NK-92 treated with Interleukin-12 subunit alpha and Interleukin-12 subunit beta, amount 100 ng/mL, for 24 hours (cell line): ENCODE measurements at places on chromosomes 1 and 21.
A peak's percentile ranks its signal among the peaks of the same experiment; 100 is the strongest.

DNA sequence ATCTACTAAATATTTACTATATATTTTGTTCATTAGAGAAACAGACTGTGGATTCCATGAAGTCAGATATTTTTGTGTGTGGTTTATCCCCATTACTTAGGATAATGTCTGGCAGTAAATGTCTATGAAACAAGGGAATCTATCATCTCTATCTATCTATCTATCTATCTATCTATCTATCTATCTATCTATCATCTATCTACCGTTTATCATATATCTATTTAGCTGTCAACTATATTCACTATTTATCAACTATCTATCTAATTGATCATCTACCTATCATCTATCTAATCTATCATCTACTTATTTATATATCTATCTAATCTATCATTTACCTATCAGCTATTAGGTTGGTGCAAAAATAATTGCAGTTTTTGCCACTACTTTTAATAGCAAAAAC, 255.7 kb downstream of the GRIK1 start:
- no peak for DNase-seq

GRCh38 chr1:227317523-227318015, 723 bp downstream of the CDC42BPA start:
- no peak for DNase-seq

DNA sequence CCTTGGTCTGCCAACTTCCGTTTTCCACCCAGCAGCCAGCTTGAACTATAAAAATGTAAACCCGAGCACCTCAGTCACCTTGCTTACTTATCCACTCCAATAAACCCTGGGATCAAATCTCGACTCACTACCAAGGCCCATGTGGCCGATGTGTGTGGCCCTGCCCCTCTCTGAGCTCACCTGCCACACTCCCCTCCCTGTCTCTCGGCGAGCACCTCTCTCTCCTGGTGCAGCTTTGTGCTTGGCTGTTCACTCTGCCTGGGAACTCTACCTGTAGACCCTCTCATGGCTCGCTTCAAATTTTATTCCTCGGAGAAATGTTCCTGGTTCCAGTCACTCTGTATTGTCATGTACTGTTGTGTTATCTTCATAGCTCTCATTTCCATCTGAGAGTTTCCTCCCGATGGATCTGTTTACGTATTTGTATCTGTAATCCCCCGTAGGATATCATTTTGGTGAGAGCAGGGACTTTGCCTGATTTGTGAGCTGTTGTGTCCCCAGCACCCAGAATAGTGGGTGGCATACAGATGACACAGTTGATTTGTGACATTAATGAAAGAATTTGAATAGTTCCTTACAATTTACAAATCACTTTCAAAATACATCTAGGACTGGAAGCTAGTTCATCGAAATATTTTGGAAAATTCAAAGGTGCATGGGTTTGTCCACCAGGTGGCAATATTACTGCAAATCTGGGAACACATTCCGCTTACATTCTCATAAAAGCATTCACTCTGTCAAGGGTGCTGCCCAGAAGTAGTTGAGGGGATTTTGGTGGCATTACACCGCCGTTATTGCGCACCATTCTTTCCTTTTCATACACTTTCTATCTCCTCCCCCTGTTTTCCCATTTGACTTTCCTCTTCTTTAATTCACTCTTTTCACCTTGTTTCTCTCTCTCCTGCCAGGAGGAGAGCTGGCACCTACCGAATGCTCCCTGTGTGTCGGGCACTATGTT, 95.3 kb downstream of the ABCA4 start:
- DNase-seq: no peak

DNA sequence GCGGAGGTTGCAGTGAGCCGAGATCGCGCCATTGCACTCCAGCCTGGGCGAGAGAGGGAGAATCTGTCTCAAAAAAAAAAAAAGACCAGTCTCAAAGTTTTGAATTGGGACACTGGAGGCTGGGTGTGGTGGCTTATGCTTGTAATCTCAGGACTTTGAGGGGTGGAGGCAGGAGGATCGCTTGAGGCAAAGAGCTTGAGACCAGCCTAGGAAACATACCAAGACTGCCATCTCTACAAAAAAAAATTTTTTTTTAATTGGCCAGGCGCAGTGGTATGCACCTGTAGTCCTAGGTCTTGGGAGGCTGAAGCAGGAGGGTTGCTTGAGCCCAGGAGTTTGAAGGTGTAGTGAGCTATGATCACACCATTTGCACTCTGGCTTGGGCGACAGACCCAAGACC, 3.9 kb downstream of the ZBTB8B start:
- DNase-seq: no peak

GRCh38 chr1:190170321-190170720, 307.3 kb downstream of the BRINP3 start:
- DNase-seq: no peak

GRCh38 chr21:27586326-27586725, 619.4 kb upstream of the ADAMTS5 start:
- no peak for DNase-seq

- no peak for DNase-seq
These were observed 26.7 kb downstream of the PGBD5 start for GRCh38 chr1:230399321-230400006.

DNA sequence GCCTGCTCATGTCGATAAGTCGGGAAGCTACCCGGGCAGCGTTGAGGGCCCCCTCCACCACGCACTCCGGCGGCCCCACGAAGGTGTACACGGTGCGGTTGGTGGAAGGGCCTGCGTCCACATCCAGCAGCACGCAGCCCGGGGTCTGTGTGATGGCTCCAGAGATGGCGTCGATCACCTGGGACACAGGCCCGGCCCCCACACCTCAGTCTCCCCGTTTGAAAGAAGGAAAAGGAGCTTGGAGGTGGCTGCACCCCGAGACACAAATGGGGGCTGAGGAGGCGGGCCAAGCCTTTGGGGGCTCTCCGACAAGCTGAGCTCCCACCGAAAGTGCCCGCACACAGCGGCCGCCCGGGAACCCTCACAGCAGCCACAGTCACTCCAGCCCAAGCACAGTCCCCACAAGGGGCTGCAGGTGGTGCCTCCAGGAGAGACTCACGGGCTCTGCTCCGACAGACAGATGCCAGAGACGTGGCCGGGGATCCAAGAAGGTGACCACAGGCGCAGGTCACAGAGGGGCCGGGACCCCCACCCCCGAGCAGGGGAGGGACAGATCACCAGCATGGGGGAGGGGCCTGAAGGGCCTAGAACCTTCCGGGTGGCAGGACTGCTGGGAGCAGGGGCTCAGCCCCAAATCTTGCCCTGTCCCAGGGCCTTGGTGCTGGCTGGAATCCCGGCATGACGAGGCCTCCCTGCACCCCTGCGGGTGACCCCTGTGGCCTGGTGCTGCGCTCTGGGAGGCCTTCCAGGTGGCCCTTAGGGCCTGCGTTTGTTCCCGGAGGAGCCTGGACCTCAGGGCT, 1.0 kb downstream of the FTCD start:
- DNase-seq: no peak

DNA sequence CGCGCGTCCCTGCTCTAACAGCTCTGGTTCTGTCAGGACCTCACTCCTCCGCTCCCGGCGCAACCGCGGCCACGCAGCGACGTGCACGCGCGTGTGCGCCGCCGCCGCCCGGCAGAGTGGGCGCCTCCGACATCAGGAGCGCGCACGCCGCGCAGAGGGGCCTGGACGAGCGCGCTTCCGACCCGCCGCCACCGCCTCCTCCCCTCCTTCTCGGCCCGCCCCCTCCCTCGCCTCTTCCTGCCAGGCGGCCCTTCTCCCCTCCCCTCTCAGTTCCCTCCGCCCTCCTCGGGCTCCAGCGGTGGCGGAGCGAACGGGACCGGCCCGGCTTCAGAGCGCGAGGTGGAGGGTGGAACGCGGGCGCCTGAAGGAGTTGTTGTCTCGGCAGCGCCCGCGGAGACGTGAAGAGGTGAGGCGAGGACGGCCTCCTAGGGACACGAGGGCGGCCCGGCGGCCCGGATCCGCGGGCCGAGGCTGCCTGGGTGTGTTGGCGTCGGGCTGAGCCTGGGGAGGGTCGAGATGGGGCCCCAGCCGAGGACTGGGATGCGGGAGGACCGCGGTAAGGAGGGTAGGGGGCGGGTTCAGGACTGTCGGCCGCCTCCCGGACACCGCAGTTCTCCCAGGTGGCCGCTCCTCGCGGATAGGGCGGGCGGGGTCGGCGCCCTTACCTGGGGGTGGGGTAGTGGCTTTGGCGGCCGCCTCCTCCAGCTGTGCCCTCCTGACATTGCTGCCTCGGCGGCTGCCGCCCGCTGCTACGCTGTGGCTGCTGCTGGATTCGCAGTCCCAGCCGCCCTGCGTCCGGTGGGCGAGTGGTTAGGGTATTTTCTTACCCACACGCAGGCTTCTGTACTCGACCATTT, at the start of gene RABGAP1L:
Gene RABGAP1L, plus strand, starts transcription at position 269 of the 857 bp plus-strand sequence.
- DNase-seq: peak; percentile 89

- no peak for DNase-seq
These were observed 15.2 kb downstream of the SCYL3 start for GRCh38 chr1:169878498-169878897.

DNA sequence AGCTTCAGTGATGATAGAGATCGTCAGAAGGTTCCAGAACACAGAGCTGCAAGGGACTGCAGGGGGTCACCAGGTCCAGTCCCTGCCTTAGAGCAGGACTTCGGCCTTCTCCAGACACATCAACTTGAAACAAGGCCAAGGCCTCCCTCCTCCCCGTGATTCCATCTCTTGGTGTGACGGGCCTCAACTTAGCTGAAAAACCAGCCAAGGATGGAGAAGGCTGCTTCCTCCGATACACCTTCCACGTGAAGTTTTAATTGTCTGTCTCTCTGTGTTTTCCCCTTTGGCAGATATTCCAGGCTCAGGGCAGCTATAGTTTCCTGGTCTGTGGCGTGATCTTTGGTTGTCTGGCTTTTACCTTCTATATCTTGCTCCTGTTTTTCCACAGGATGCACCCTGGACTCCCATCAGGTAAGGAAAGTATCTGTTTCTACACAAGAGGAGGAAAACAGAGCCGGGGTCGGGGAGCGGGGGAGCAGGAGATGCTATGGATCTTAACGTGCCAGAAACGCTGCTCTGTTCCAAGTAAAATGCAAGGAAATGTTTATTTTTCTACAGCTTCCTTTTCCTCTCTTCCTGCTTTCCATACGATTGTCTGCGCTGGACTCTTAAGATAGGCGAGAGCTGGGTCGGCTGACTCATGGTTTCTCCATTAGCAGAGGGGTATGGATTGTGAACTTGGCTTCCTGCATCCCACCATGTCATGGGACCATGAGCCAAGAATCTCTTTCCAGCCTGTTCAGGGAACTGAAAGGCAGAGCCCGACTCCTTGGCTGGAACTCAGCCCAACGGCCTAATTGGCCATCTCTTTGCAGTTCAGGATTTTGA, 32.8 kb downstream of the ELK4 start:
- DNase-seq: no peak

DNA sequence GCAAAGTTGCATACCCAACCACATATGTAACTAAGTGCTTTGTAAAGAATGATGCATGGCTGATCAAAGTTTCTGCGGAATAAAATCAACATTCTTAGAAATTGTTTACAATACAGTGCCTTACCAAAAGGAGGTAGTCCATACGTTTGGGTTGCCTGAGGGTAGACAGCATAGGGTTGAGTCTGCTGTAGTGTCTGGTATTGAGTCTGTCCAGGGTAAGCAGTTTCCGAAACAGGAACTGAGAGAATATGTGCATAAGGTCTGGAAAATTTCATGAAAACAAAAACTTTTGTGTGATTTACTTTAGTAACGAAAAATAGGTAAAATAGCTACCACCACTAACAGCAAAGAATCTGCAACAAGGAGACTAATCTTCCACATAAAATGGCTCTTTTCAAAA, 53.0 kb downstream of the EYA3 start:
- DNase-seq: no peak

- DNase-seq: no peak
These were observed 126.5 kb upstream of the TNFSF4 start for GRCh38 chr1:173333581-173333980.

DNA sequence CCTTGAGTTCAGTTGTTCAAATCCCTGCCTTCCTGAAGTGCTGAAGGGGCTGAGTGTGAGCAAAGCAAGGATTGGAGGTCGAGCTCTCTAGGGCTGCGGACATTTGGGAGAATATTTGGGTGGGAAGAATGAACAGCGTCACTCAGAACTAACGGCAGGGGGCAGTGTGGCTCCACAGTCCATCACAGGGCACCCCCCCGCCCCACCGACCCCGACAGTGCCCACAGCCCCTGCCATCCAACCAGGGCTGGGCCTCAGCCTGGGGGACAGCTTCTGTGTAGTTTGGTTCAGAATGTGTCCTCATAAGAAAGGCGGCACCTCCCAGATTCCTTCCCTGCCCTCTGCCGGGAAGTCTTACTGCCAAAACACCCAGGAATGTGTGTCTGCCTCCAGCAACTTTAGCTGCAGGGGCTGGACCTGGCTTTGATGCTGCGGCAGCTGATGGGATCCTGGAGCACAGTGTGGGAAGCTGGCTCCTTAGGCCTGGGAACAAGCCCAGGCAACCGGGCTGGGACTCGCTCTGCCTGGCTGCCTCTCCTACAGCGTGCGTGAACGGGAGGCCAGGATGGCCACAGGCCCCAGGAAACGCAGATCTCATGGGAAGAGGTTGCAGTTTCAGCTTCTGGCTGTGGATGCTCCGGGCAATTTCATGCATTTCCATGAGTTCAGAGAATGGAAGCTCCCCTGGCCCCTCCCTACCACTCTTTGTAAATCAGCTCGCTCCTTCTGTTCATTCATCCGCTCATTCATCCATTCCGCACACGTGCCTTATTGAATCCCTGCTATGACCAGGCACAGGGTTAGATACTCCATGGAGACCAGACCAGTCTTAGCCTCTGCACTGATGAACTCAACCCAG, 104.9 kb upstream of the TMPRSS2 start:
- peak; percentile 13 for DNase-seq
